ENCODE measurements at places on chromosomes 1 and 21.

- peak; percentile 91 for ATAC-seq
Measured at GRCh38 chr1:70504821-70505193, 93.7 kb downstream of the CTH start.

DNA sequence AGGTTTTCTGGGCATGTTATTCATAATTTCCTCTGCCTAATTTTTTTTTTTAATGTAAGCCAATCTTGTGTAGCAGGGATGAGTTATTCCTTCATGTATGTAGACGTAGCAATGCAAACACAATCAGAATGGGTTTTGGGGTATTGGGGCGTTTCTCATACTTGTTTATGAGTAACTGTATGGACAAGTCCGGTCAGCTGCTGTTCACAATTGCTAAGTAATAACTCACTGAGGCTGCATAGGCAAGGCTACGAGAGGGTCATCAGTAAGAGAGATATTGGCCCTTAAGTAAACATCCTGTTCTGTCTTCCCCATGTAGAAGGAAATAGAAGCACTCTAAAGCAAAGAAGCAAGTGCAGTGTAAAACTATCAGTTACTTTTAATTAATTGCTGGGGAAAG lies 9.5 kb upstream of the TARS2 start:
- ATAC-seq, result peak; percentile 21

DNA sequence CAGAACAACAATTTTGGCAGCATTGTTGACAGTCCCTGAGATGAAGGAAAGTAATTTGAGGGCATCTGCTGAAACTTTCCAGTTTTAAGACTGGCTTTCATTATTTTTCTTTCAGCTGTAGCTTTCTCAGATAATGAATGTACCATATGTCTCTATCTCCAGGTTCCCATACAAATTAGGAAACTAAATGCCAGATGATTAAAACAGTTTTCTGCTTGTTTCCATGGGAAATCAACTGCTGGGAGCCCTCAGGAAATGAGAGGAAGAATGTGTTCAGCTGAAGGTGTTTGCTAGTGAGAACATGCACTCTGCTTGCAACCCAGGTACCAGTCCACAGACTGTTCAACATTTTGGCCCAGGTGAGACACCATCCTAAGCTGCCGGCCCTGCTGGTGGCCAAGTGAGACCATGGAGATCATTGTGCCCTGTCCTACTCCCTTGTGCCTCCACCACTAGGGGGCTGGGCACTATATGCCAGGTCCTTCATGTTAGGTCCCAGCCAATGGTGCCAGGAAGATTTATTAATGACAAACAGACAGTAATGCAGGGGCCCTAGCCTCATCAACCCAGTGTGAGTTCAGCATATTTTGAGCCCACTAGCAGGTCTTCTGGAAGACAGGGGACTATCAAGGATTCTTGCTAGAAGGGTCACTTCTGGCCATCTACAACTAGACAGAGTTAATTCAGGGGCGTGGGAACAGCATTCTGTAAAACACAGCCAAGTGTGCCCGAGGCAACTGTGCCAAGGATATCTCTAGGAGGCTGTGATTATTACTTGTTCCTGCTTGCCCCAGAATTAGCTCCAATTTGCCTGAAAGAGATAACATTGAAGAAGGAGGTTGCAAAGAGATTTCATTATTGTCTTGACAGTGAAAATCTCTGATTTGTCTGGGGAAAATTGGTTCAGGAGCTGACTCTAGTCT lies 17.0 kb upstream of the LRRC8C start:
- peak; percentile 77 for ATAC-seq

DNA sequence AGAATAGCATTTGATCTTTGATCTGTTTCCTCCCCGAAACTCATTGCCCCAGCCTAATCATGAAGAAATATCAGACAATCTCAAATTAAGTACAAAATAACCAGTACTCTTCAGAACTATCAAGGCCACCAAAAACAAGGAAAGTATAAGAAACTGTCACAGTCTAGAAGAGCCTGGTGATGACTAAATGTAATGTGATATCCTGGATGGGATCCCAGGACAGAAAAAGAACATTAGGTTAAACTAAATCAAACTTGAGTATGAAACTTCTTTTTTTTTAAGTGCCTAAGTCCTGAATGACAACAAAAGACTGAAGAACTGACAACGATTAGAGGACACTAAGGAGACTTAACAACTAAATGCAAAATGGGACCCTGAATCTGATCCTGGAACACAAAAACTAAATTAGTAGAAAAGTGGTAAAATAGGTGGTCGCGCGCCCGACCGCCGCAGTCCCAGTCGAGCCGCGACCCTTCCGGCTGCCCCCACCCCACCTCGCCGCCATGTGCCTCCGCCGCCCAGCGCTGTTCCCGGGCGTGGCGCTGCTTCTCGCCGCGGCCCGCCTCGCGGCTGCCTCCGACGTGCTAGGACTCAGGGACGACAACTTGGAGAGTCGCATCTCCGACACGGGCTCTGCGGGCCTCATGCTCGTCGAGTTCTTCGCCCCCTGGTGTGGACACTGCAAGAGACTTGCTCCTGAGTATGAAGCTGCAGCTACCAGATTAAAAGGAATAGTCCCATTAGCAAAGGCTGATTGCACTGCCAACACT lies 5.5 kb upstream of the PRKAB2 start:
- ATAC-seq, result no peak

DNA sequence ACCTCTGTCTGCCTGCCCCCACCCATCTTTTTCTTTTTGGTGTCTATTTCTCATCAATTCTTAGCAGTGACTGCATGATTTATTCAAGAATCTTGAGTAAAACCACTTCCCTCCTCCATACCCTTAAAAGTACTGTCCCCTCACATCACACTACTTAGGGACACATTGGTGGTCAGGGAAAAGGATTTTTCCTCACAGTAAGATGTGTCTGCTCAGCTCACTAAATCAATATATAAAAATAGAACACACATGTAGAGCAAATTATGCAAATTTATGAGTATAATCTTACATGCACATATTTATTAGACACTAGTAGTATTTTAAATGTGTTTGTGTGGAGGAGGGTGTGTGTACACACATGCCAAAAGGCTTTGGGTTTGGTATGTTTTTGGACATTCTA lies 202.0 kb downstream of the PBX1 start:
- no peak for ATAC-seq

GRCh38 chr1:30950700-30951099 lies 42.1 kb upstream of the SDC3 start:
- ATAC-seq, result no peak

GRCh38 chr1:59125676-59126320 lies 171.1 kb upstream of the FGGY start:
- ATAC-seq, result no peak

GRCh38 chr1:202812176-202813026 lies 1.6 kb downstream of the PCAT6 start:
- no peak for ATAC-seq

DNA sequence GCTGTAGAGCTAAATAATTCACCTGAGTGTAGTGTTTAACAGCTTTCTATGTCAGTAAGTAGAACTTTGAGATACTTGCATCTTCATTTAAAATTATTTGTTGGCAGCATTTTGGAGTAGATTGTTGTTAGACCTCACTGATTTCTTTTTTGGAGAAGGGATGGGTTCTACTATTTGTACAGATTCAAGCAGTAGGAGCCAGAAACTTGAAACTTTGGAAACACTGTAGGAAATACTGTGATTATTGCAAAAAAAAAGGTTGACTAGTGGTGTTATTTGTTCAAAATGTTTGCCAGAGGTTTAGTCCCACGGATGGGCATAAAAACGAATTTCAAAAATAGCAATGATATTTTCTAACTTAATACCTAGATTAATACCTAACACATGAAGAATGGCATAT lies 102.7 kb downstream of the ATF6 start:
- no peak for ATAC-seq

GRCh38 chr1:63046539-63046938 lies 262.6 kb downstream of the ATG4C start:
- ATAC-seq, result no peak

All from SK-N-SH treated with all-trans-retinoic acid at 6 μM for 48 hours (cell line).